ENCODE measurements at places on chromosomes 13 and 19. TPM values are rescaled to one million over a fixed set of nuclear protein-coding genes. Genes with fewer than 3 reads are reported as not detected.

- no peak for DNase-seq
These were observed 212.2 kb upstream of the HTR2A start for GRCh38 chr13:47109028-47109427.

DNA sequence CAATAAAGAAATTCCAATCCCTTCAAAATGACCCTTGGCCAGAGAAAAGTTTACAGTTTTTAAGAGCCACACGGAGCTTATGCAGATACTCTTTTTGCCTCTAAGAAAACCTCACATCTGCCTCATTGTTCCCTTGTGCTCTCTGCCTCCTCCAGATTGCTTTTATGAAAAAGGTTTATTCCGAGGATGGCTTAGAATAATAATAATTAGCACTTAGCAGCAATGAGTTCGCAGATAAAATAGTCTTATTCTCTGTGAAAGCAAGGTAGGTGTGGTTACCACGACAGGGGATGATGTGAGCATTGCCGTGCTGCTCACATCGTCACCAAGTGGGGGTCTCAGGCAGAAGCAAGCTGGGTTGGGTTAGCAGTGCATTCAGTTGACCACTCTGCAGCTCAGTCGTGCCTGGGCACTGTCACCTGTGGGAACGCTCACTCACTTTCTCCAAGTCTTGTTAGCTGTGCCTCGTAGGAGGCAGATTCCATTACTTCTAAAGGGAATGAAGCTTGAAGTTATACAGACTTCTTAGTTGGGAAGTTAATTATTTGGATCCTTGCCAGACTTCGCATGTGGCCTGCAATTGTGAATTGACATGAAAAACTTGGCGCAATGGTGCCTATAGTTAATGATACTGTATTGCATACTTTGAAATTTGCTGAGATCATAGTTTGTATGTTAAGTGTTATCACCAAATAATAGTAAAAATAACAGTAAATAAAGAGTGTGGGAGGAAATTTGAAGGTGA, 157.2 kb downstream of the MYO16 start:
- DNase-seq: no peak

DNA sequence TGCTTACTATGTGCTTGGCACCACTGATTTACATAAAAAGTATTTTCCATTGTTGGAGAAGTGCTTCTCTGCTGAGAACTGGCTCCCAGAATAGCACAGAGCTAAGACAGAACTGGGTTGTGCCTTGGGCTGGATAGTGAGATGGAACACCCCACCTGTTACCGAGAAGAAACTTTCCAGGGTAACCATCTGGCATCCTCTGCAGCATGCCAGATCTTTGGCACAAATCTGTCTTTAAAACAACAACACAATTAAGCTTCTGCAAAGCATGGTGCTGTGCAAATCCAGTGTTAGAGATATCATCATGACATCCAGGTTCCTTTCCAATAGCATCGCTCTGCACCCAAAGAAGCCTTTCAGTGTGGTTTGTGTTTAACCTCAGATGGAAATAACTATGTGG, 202.5 kb upstream of the RFC3 start:
- no peak for DNase-seq

GRCh38 chr19:18049385-18049784, 37.3 kb downstream of the IL12RB1 start:
- no peak for DNase-seq

DNA sequence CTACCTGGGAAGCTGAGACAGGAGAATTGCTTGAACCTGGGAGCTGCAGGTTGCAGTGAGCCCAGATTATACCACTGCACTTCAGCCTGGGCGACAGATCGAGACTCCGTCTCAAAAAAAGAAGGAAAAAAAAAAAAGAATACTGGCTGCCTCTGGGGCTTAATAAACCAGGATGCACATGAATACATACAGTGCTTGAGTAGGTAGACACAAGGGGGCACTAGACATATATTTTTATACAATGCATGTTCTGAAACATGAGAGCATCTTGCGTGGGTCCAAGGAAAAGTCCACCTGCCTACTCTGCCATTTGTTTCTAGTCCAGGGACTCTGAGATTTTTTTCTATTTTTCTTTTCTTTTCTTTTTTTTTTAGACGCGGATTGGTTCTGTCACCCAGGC, 31.2 kb downstream of the KEAP1 start:
- no peak for DNase-seq

DNA sequence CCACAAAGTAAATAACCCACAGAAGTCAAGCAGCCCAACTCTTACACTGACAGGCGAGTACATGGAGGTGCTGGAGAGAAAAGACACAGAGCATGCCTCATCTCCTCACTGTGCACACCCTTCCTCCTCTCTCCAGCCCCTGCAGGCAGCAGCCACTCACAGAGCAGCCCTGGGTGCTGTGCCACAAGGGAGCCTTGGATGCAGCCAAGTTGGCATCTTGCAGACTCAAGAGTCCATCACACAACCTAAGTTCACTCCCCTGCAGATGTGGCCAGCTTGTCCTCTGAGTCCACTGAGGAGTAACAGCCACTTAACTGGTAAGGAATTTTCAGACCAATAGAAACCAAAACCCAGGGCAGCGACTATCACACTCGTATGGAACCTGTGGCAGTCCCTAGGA, 47.4 kb downstream of the BRD4 start:
- no peak for DNase-seq

GRCh38 chr13:73417012-73417615, 358.3 kb downstream of the KLF5 start:
- DNase-seq: no peak

- no peak for DNase-seq
These were observed 27.1 kb downstream of the ZNF714 start for GRCh38 chr19:21109116-21109515.

GRCh38 chr19:35898499-35898809, 1.9 kb downstream of the NFKBID start:
- DNase-seq: no peak

Gene FGF14
- total RNA-seq: not detected

Gene MEIS3
- total RNA-seq: 8.6 TPM

Gene BLVRB
- total RNA-seq: 91.1 TPM

Gene ZNF419
- total RNA-seq: 11.4 TPM

Gene KCNRG
- not detected for total RNA-seq

Gene FAM124A
- total RNA-seq: 0.48 TPM

Gene ELSPBP1
- not detected for total RNA-seq

Gene INSL3
- total RNA-seq: not detected
